ENCODE measurements at places on chromosomes 3 and 15.

GRCh38 chr3:64888840-64889392 is 201.1 kb upstream of the ADAMTS9 start:
- DNase-seq, result no peak

GRCh38 chr3:20787005-20787404 is 601.0 kb upstream of the SGO1 start:
- no peak for DNase-seq

DNA sequence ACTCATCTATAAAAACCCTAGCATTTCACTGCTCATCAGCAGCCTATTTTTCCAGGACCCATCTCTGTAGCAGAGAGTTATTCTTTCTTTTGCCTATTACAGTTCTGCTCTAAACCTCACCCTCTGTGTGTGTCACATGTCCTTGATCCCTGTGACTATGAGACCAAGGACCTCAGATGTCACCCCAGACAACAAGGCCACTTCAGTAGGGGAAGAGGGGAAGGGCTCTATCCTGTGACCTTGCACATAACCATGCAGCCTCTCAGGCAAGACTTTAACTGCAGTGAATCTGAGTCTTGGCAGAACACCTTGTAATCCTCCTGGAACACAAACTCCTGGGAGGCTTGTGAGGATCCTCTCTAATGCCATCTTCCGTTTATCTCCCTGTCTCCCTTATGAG is 4.4 kb upstream of the ZNF589 start:
- no peak for DNase-seq

DNA sequence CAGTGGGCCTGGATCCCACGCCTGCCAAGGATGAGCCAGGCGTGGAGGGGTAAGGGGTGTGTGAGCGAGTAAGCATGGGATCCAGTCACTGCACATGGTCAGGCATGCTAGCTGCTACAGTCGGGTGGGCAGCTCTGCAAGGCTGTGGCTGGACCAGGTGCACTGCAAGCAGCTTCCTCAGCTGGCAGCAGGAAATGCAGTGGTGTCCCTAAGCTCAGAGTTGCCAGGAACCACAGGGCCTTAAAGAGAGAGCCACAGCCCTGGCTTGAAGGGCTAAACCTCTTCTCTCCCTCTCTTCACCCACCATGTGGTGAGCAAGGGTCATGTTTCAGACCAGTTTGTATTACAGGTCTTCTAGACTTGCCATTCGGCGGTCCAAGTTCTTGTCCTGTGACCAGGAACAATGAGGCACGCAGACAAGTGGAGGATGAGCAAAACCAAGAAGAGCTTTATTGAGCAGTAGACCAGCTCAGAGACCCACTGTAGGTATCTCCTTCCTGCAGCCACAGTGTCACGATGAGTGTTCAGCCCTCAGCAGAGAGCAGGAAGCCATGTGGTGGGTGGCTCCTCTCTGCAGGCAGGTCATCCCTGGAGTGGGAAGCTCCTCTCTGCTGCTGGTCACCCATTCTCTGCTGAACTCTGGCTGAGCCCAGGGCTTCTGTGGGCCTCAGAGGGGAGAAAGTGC is 511.9 kb downstream of the PYDC2 start:
- no peak for DNase-seq
